ENCODE measurements at places on chromosomes 1 and 21.

GRCh38 chr1:70718086-70718630 lies 307.1 kb downstream of the CTH start:
- no peak for DNase-seq

DNA sequence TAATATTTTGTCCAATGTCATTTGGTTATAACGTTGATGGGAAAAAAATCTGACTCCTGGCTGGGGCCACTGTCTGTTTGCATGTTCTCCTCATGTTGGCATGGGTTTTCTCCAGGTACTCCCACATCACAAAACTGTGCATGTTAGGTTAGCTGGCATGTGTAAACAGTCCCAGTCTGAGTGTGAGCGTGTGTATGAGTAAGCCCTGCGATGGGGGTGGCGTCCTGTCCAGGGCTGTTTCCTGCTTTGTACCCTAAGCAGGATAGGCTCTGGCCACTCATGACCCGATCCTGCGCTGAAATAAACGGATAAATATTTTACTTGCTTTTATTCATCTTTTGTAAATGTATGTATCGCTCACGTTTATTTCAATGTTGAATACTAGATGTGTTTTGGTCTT lies 13.5 kb downstream of the EFCAB14 start:
- DNase-seq = no peak

DNA sequence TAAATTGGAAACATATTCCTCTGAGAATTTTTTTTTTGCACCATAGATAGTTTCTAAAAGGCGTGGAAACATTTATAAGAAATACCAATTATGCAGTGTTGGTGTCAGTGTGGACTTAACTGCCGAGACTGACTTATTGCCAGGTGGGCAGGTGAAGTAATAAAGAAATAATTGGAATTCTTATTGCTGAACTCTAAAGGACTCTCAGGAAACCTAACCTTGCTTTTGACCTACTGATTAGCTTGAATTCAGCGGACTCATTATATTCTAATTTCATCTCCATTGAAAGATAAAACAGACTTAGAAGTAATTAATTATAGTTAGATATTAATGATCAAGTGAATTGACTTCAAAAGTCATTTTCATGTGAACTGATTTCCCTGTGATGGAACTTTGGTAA lies 26.3 kb downstream of the KCNK1 start:
- DNase-seq = no peak

- DNase-seq = no peak
These were observed 2.8 kb downstream of the KCNN3 start for GRCh38 chr1:154867064-154867825.

GRCh38 chr1:55079651-55080050 lies 40.3 kb downstream of the PCSK9 start:
- no peak for DNase-seq
